CD4-positive, CD25-positive, alpha-beta regulatory T cell (primary cell): ENCODE measurements at places on chromosomes 4 and X.

- DNase-seq = no peak
These were observed 250.9 kb upstream of the MAOA start for GRCh38 chrX:43405191-43405590.

GRCh38 chr4:2183394-2183793, 58.5 kb downstream of the HAUS3 start:
- DNase-seq = no peak

GRCh38 chrX:57772637-57773036, 92.6 kb upstream of the NLRP2B start:
- DNase-seq = no peak

- DNase-seq = no peak
These were observed 279.9 kb downstream of the ASMT start for GRCh38 chrX:1894740-1895139.

DNA sequence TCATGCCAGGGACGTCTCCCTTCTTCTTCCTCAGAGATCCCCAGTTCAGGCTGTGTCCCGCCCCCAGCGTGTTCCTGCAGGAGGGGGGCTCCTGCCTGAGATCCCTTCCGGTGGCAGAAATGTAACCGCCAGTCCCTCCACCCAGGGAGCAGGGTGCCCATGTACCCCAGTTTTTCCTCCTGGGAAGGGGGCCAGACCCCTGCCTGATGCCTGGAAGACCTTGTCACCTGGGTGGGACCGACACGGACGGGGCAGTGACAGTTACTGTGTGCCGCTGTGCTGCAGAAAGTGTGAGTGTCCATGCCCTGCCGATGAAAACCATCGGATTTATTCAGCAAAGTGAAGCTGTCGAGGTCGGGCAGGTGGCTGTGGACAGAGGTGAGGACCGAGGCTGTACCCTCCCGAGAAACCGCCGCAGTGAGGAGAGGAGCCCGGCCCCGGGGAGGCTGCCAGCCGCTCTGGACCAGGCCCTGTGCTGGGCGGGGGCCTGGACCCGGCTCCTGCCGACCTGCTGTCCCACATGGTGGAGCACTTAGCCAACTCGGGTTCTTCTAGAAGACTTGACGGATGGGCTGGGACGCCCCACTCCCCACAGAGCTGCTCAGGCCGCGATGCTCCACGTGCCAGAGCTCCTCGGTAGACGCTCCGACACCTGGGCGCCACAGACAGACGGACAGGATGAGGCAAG, 36.7 kb upstream of the HMX1 start:
- DNase-seq = no peak

GRCh38 chrX:27619459-27619858, 29.3 kb downstream of the DCAF8L2 start:
- DNase-seq = no peak

GRCh38 chr4:52106191-52106590, 55.1 kb downstream of the SPATA18 start:
- DNase-seq = no peak

DNA sequence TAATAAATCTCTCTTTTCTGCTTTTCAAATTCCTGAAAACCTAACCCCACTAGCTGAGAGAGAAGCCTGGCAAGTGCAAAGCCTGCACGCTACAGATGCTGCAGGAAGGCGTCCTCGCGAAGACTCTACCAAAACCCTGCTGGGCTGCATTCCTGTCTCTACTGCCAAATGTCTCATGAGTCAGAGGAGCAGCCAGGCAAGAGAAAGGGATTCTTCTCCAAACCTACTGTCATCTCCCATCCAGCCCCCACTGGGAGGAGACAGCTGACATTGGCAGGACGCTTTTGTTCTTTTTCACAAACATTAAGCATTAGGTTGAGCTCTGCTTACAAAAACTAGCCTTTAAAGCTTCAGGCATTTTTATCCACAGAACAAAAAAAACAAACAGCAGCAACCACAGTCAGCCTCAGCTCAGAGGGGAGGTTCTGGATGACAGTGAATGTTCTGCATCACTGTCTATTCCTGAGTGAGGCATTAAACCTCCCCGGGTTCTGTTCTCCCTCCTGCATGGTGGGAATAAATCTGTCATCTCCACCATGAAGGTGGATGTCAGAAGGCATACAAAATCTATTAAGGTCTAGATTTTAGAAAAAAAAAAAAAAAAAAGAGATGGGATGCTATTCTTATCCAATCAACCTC, 18.0 kb downstream of the CRMP1 start:
- DNase-seq = no peak

- no peak for DNase-seq
These were observed 61.7 kb downstream of the ADRA2C start for GRCh38 chr4:3827616-3828492.

DNA sequence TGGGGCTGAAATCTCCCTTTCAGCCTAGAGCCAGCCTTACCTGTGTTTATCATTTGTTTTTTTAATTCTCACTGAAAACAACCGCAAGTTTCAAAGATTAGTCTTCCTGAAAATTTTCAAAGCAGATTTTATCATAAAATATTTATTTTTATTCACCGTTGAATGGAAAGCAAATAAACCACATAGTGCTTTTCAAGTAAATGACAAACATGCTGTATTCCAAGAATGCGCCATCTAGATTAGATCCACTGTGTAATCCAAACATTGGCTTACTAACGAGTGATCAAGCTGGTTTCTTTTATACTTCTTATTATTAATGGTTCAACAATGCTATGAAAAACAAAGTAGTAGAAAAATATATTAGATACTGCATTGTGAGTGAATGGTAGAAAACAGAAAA, 1176.2 kb upstream of the IGFBP7 start:
- DNase-seq = no peak

DNA sequence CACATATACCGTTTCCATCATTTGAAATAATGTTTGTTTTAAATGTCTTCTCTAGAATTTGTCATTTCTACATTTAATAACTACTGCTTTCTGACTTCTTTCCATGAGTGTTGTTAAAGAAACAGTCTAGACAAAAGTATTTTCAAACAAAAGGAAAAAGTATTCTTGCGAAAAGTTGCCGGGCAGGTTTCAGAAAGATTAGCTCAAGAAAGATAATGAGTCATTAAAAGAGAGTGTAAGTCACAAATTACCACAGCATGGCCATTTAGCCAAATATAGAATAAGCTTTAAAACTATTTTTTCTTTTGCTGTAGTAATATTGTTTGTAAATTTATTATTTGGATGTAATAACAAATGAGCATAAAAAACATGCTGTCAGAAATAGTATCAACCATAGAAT, 493.0 kb downstream of the TLL1 start:
- no peak for DNase-seq

DNA sequence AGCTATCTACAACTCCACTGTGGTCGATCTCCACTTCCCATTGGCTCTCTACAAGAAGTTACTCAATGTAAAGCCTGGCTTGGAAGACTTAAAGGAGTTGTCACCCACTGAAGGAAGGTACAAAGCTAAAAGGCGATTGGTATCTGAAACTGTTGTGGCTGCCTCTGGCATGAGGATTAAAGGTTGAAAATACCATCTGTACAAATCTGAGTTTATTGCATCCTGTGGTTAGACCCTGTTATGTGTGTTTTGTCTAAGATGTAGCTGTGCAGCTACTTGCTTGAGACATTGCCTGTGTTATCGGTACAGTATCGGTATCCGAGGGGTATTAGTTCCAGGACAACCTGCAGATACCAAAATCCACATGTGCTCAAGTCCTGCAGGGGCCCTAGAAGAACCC, 16.4 kb downstream of the NAP1L5 start:
- no peak for DNase-seq

- DNase-seq = no peak
These were observed 30.7 kb upstream of the KIAA0232 start for GRCh38 chr4:6751611-6752485.

DNA sequence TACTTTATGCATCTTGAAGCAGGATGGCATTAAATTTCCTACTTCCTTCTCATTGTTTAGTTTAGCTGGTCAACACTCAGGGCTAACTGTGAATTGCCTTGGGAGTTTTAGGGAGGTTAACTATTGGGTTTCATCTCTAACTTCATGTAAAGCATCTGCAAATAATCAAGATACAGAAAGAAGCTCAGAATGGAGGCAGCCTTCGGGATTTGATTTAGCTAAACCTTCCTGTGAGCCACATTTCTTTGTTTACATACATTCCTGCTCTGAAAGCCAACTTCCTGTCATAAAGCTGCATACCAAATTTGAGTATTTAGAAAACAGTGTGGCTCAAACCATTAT, 131.7 kb upstream of the PCDH18 start:
- no peak for DNase-seq

GRCh38 chr4:139501527-139501926, 47.6 kb downstream of the RAB33B start:
- DNase-seq = no peak

DNA sequence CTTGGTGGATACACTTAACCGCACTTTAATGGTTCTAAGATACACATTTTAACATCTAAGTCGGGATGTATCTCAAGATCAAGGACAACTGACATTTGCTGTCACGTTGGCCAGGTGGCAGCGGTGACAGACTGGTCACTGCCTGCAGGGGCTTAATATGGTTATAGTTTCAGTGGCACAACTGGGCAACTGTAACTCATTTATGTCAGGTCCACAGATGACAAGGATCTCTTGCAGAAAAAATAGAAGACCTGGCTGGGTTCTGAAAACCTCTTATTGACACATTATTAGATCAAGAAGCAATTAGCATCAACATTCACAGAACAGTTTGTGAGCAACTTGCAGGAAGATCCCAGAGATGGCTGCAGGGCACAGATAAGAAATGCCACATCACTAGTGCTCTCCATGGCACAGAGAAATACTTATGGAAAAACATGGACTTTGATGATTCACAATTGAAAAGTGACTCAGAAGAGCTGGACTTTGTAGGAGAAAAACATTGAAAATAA, 99.6 kb upstream of the SORBS2 start:
- no peak for DNase-seq

GRCh38 chr4:113411496-113411938, 350.0 kb downstream of the CAMK2D start:
- DNase-seq = no peak

GRCh38 chrX:9340598-9341290, 124.1 kb upstream of the TBL1X start:
- DNase-seq = peak; percentile 75

DNA sequence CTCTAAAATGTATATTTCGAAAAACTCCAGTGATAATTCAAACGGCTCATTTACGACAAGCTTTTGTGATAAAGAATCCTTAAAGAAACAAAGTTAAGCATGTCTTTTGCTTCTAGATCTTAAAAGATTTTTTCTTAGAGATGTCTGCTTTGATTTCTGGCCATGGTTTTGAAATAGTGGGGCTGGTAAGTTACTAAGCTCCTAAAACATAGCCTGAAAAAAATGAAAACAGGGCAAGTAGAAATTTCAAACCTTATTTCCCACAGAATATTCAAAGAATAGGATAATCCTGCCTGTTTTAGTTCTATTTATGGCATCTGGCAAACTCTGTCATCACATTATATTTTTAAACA, 318.3 kb downstream of the ARHGAP24 start:
- DNase-seq = no peak

DNA sequence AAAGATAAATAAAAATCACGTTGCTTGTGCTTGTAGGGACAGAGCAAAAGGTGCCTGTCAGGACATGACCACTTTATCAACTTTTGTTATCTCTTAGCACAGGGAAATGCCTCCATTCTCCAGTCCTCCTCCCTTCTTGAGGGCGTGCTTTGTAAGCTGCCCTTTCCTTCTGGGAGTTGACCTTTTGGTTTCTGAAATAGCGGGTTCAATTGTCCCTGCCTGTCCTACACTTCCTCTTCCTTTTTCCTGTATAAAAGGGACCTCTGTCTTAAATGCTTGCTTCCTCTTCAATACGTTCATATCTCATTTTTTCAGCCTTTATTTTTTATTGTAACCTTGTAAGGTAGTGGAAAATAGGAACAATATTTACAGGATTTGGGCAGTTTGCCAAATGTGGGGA, 153.5 kb downstream of the SH3BGRL start:
- no peak for DNase-seq

DNA sequence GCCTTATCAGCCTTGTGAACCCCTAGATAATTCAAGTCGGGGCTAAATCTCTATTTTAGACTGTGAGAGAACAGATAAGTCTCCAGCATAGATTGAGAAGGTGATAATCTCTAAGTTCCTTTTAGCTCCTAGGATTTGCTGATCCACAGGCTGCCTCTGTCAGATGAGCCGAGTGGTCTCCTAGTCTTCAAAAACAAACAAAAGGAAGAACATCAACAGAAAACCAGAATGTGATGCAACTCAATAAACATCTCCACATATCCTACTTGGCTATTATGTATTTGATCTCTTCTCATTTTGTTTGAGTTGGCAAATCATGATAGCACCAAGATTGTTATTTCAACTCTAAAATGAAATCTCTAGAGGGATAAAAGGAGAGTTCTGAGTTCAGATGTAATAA, 88.4 kb upstream of the SLC7A11 start:
- DNase-seq = no peak

DNA sequence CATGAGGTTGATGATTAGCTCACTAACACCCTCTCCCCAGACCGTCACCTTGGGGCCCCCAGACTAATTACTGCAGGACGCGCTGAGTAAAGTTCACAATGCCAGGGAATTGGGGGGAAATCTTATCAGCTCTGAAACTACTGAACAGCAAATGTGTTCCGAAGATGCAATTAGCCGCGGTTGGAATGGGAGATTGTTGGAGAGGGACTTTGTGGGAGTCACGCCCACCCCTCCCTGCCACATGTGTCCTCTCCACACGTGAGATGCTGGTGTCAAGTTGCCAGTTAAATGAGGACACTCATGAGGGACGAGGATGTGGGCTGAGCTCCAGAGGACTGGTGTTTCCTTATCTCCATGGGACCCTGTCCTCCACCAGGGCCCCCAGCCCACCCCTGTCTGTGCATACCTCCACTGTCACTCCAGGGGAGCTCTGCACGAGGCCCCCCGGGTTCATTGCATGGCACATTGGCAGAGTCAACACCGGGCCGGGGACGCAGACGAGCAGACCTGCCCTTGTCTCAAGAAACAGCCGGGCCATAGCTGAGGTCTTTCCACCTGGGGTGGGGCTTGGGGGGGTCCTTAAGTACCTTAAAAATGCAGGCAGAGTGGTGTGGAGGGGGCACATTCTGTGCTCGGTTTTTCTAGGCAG, 175.4 kb upstream of the PSAPL1 start:
- no peak for DNase-seq

DNA sequence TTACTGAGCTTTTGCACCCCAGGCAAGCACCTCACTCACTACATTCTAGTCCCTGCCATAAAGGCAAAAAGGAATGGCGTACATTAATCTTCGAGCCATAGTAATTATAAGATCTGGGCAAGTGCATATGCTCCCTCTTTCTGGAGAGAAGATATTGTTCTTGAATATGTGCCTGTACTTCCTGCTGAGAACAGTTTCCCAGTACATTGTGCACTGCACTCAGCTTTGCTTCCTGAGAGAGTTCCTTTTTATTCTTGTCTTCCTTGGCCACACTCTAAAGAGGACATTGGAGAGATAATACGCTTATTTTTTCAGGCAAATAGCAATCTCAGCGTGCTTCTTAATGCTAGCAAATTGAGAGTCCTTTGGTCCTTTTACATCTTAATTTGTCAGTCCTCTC, 909.0 kb upstream of the PCDH10 start:
- no peak for DNase-seq

GRCh38 chr4:177508662-177509061, 66.4 kb upstream of the AGA start:
- DNase-seq = no peak

- no peak for DNase-seq
These were observed 284.7 kb downstream of the EVC2 start for GRCh38 chr4:5423670-5424069.
